ENCODE measurements at places on chromosomes 11 and 22.

GRCh38 chr11:100550912-100551632 lies 136.0 kb upstream of the ARHGAP42 start:
- DNase-seq = no peak

GRCh38 chr22:46737105-46737975 lies 712 bp downstream of the CERK start:
- DNase-seq = no peak

- DNase-seq = no peak
Observed at GRCh38 chr22:44025171-44026065, 1.3 kb downstream of the PARVB start.

- DNase-seq = no peak
Observed at GRCh38 chr11:71462726-71463125, 9.7 kb downstream of the NADSYN1 start.

- no peak for DNase-seq
Observed at GRCh38 chr11:35650006-35650405, 12.6 kb upstream of the TRIM44 start.

GRCh38 chr11:68796801-68797200 lies 44.9 kb downstream of the CPT1A start:
- no peak for DNase-seq

- no peak for DNase-seq
Observed at GRCh38 chr22:31227186-31227585, 15.1 kb downstream of the LIMK2 start.

DNA sequence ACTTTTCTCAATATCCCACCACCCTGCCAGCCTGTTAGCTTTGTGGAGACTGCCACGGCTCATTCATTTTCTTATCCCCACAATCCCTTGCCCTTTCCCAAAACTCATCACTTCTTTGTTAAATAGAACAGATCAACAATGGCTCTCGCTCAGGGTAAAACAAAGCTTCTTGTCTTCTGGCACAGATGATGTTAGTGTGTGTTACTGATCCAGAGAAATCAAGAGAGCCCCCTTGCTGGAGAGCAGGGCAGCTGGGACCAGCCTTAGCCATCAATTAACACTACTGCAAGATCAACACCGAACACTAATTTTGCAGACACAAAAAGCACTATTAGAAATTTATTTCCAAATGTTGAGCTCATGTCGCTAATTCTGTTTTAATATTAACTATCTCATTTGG lies 420.9 kb downstream of the TENM4 start:
- no peak for DNase-seq

GRCh38 chr22:36232715-36233401 lies 6.5 kb downstream of the APOL2 start:
- no peak for DNase-seq

DNA sequence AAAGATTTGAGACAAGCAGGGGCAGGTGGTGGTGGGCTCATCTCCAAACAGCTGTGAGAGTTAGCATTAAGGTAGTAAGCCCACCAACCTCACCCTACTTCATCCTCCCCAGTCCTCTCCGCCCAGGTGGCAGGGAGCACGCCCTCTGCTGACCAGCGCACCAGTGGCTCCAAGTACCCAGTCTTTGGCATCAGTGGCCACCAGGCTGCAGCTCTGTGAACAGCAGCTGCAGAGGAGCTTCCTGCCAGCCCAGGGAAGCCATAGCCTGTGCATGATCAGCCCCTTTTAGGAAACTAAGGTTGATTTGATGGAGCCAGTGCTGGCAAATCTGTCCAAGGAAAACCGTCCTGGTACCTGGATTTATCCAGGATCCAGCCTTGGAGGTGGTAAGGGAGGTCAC lies 21.7 kb downstream of the CAVIN3 start:
- no peak for DNase-seq

GRCh38 chr11:66264914-66265313 lies 3.5 kb upstream of the RAB1B start:
- no peak for DNase-seq

DNA sequence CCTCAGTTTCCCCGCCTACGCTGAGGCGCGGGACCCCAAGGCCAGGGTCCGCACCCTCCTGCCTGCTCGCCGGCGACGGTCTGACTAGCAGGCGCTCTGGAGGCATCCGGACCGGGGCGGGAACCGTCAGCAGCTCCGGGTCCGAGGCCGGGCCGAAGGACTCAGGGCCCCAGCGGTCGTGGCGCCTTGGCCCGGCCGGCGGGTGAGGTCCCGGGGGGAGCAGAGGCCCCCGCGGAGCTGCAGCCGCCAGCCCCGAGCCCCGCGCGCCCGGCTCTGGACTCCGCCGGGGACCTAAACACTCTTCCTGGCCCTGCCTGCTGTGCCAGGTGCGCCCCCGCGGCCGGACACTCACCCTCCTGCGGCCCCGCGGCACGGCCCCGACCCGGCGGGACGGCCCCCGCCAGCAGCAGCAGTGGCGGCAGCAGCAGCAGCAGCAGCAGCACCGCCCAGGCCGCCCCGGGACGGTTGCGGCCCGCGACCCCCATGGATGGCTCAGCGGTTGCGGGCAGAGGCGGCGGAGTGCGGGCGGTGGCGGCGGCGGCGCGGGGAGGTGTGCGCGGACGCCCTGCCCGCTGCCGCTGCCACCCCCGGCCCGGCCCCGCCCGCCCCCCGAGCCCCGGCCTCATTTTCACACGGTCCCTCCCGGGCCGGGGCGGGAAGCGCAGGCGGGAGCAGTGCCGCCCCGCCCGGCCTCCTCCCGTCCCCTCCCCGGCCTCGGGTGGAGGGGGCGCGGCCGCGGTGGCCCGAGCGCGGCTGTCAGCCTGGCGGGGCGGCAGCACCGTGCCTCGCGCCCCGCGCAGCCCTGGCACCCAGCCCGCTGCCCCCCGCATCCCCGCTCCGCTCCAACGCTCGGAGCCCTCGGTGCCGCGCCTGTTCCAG lies at the start of gene SCUBE2:
TSS of gene SCUBE2 (minus strand) at position 556 of the 879 bp plus-strand sequence. CDS start at position 485, 71 bp downstream.
- DNase-seq = no peak

DNA sequence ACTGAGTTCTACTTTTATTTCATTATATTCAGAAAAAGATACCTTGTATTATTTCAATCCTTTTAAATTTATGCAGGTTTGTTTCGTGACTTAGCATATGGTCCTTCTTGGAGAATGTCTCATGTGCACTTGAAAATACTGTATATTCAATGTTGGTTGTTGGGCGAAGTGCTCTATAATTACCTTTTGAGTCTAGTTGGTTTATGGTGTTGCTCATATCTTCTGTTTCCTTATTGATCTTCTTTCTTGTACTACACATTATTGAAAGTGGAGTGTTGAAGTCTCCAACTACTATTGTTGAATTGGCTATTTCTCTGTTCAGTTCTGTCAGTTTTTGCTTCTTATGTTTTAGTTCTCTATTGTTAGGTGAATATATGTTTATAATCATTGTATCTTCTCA lies 90.4 kb downstream of the KCNQ1OT1 start:
- no peak for DNase-seq

- no peak for DNase-seq
Observed at GRCh38 chr11:70126494-70126893, 48.4 kb downstream of the ANO1 start.

Data from NCI-H2029 treated with DMSO at 0.1 percent for 48 hours (cell line).